ENCODE measurements at places on chromosomes 2 and 18.
A peak's percentile ranks its signal among the peaks of the same experiment; 100 is the strongest.

DNA sequence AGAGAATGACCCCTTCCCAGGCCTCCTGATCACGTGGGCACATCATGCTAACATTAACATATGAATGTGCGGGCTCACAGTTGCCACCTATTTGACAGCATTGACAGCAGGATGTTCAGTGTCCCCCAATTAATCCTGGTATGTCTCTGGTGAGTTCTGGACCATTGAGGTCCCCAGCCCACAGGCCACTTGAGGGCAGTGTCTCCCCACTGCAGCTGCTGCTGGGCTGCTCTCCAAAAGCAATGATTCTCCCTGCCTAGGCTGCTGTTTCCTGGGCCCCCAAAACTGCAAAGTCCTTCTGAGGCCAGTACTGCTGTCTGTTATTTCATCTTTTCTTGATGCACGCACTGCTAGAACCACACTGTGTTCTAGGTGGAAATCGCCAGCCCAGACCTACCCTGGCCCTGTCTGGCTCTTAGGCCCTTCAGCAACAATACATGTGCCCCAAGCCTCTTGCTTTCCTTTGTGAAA is 52.7 kb upstream of the MAPK4 start:
- peak; percentile 69 for DNase-seq

- DNase-seq, result no peak
Observed at GRCh38 chr2:73939419-73939818, 12.7 kb downstream of the DGUOK start.

- no peak for DNase-seq
Observed at GRCh38 chr2:112942654-112943002, 31.7 kb downstream of the IL37 start.

DNA sequence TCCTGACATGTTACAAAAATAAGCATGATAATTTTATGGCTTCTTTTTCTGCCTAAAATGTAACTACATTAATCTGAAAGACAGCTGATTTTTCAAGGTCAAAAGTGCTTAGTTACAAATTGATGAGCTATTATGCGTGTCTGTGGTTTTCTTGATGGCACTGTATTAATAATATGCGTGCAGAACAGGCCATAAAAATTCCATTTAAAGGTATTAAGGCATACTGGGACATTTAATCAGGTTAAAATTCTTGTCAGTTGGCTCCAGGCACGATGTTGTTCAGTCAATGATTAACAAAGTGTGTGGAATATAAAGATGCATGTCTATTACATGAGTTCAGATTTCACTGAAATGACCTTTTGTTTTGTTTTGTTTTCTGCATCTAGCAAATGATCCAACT is 420.1 kb upstream of the ZNF804A start:
- no peak for DNase-seq

DNA sequence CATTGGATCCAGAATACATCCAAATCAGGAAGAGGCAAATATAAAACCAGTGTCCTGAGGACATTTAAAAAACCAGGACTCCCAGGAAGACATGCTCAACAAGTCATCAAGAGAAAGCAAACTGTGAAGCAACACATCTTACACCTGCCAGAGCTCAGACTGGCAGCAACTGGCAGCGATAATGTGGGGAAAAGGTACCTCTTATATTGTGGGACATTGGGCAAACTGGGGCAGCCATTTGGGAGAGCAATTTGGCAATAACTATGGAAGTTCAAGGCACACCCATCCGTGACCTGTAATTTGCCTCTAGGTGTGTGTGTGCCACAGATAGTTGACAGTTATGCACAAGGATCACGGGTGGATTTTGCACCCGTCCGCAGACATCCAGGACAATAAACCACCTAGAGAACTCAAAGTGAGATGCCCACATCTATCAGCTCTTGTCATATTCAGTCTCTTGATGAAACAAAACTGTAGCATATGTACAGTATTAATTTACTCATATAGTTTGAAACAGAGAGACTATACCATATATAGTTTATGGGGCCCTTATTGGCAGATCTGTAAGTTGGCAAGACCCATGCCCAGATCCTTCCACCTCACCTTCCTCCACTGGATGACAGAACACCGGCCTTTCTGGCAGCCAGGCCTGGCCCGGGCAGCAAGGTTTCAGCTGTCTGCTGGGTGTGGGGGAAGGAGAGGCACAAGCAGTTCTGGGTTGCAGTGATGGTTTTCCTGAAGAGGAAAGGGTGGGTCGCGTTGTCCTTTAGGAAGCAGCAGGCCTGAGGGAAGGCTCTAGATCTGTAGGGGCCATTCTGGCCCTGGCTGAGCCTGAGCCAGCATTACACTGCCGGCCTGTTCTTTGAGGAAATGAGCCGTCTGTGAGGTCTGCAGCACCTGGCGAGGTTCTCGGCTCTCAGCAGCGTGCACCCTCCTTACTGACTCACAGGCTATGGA is 18.8 kb downstream of the HJURP start:
- no peak for DNase-seq

DNA sequence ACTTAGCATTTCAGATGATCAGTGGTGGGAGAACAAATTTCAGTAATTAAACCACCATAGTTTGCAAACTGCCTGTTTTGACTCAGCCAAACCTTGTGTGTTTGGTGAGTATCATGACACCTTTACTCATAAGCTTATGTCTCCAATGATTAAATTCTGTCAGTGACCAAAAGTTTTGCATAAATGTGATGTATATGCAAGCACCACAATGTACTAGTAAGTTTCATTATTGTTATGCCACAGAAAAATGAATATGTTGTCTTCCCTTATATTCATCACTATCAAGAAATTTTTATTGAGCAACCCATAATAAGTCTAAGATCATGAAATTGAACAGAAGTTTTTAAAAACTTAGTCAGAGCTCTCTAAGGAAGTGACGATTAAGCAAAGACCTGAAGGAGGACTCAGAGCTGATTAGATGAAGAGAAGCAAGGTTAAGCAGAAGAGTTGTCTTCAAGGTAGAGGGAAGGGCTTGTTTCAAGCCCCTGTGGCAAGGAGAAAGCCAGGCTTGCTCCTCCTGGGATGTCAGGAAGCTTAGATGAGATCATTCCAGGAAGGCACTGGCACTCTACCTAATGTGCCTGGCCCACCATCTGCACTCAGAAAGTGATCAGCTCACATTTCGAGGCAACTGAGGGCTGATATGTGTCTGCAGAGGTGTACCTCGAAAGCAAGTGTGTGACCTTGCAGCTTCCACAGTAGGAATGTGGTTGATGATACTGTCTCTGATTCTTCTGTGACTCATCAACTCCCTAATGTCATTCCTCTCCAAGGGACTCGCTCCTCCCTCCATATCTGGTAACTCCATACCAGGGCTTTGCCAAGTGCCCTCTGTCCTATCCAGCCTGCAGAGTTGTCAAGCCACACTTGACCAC is 54.7 kb downstream of the KCTD18 start:
- DNase-seq, result no peak

DNA sequence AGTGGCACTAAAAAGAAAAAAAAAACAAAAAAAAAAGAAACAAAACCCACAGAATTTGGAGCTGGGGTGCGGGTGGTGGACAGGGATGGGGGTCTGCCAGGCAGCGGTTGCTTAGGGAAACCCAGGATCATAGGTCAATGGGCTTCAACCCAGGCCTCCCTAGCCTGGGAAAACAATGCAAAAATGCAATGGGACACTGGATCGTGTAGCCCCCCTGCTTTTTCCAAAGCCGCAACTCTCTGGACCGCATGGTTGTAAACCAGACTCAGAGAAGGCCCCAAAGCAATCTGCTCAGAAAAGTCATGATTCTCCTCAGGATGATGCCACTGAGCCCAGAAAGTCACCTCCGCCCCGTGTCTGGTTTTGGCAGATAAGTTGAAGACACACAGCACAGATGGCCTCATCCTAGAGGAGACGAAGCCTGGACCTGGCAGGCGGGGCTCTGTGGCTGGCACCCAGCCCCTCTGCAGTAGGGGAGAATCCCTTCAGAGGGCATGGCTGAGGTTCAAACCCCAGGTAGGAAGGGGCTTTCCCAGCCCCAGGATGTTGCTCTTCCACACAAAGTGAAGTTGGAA is 5.1 kb downstream of the DLX2 start:
- DNase-seq, result no peak

DNA sequence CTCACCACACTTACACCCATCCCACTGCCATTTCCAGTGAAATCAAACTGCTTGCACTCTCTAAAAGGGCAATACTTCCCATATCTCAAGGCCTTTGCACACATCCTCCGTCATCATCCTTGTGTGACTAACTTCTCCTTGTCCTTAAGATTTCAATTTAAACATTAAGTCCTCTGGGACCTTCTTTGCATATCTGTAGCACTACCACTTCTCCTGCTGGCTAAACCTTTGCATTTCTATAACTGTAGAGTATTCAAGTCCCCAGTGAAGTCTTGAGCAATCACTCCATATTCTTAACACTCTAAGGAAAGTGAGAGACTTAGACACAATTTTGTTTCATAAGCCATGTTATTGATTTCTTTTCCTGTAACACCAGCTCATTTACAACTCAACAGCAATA is 136.8 kb upstream of the EPHA4 start:
- DNase-seq, result no peak

Data from NCI-H1092 (cell line).